ENCODE measurements at places on chromosomes 11 and 22.

GRCh38 chr22:44438056-44438455 is 60.0 kb downstream of the RTL6 start:
- no peak for DNase-seq

DNA sequence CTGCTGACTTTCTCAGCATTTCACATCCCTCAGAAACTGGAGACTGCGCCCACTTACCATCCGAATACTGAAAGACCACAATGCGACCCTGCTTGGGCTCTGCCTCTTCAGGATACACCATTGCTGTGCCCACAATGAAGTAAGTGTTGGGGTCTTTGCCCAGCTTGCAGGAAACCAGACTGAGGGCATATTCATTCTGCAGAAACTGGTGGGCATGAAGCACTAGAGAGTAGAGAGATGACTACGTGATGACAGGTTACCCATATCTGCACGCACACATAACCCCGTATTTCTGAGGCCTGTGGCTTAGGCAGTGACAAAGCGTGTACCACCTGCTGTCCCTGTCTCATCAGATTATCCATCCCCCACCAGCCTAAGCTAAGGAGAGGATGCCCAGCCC is 14.6 kb upstream of the VWCE start:
- no peak for DNase-seq

GRCh38 chr11:475941-476340 is 25.9 kb downstream of the PTDSS2 start:
- DNase-seq = no peak

DNA sequence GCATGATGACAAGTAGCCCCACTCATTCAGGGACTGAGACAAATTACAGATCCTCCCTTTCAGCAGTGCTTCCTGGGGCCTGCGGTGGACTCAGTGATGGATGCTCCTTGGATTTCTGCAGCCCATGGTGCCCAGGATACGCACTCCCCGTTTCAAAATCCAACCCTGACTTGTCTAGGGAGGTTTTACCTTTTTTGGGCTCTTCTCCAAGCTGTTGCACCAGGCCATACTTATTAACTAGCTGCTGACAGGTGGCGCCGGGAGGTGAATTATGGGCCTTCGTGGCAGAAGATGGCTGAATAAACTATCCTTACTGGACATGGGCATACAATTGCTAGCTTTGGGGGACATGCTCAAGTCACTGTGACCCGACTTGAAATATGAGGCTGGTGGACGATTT is 324.3 kb upstream of the SYN3 start:
- no peak for DNase-seq

GRCh38 chr11:6523253-6523652 is 26.2 kb downstream of the DNHD1 start:
- no peak for DNase-seq

DNA sequence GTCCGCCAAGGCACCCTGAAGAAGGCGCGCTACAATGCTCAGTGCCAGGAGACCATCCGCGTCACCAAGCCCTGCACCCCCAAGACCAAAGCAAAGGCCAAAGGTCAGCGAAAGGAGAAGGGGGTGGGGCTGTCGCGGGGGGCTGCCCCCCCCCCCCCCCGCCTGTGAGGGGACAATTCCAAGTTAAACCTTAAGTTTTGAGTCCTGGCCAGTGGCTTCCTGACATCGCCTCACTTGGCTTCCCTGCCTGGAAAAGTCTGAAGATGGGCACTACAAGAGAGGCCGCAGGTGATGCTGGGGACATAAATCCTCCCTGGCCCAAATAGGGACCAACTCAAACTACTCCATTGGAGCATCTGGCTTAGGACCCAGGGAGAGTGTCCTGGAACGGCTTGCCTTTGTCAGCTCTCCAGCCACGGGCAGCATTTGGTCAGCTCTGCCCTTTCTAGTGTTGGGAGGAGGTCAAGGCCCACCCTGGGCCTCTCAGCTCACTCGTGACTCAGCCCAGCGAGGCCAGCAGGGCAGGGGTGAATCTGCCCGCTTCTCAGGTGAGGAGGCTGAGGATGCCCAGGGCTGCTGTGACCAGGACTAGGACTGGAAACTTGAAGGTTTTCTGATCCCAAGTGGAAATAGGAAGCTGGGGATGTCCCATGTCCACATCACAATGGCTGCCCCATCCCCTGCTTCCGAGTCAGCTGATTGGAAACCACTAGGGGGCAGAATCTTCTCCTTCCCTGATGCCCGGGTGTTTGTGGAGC is 1.4 kb downstream of the MDK start:
- no peak for DNase-seq

GRCh38 chr11:381501-382072 is 12.3 kb downstream of the B4GALNT4 start:
- no peak for DNase-seq

DNA sequence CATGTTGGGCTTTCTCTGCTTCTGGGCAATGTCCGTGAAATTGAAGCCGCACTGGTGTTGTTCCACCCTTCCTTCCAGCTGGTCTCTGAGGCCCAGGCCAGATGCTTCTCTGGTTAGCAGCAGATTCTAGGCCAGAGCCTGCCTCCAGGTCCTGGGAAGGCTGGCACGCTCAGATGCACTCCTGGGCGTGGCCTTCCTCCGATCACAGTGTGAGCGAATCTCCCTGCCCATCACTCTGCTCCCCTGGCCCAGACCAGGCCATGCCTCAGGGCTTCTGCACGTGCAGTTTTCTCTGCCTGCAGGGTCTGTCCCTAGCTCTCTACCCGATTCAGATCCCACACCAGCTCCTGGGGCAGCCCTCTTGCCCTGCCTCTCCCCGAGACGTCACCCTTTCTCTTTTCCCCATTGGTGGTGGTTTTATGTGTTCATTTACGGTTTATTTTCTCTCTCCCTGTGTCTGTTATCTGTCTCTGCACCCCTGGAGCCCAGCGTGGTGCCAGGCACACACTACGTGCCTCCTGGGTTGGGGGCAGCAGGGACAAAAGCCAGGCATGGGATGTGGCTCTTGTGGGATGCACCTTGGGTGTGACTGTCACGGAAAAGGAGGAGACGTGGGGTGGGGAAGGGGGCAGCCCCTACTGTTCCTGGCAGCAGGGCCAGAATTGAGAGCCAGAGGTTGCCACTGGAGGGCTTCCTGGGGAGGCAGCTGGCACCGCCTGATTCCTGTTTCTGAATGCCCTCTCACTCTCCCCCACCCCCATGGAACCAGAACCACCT is 66.0 kb downstream of the KCNQ1 start:
- DNase-seq = no peak

- DNase-seq = peak; percentile 72
Measured at GRCh38 chr11:130314184-130314749, 450 bp downstream of the ZBTB44 start.

- no peak for DNase-seq
Measured at GRCh38 chr11:36033082-36033751, 89.4 kb downstream of the LDLRAD3 start.

- DNase-seq = no peak
Measured at GRCh38 chr11:43053638-43054412, 258.0 kb upstream of the API5 start.

GRCh38 chr11:28514391-28514790 is 406.2 kb downstream of the METTL15 start:
- DNase-seq = no peak

DNA sequence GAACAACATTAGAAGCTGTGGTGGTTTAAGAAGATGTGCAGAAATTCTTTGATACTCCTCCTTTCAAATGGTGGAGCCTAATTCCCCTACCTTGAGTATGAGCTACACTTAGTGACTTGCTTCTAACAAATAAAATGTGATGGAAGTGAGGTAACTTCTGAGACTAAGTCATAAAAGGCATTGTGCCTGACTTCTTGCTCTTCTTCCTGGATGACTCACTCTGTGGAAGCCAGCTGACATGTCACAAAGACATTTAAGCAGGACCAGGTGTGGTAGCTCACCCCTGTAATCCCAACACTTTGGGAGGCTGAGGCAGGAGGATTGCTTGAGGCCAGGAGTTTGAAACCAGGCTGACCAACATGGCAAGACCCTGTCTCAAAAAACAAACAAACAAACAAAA is 3.9 kb upstream of the PLA2G3 start:
- no peak for DNase-seq

GRCh38 chr11:64219354-64219684 is 6.7 kb downstream of the TRPT1 start:
- DNase-seq = no peak

DNA sequence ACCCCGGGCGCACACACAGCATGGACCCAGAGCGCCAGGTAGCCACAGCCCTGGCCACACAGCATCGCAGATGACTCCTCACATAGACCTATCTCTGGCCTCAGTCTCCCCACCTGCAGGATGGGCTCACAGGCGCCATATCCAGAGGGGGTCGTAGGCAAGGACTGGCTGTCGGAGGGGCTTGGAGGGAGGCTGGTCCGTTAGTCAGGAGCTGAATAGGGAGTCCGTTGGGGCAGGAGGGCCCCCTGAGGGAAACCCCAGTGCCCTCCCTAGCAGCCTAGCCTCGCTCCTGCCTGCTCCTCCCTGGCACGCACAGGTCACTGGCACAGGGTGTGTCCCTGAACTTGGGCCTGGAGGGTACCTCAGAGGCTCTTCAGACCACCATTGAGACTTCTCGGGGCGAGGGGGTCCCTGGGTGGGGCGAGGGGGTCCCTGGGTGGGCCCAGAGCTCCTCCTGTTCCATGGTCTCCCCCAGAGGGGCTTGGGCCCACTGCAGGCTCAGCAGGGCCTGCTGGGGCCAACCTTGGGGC is 2.0 kb downstream of the PLXNB2 start:
- DNase-seq = no peak

DNA sequence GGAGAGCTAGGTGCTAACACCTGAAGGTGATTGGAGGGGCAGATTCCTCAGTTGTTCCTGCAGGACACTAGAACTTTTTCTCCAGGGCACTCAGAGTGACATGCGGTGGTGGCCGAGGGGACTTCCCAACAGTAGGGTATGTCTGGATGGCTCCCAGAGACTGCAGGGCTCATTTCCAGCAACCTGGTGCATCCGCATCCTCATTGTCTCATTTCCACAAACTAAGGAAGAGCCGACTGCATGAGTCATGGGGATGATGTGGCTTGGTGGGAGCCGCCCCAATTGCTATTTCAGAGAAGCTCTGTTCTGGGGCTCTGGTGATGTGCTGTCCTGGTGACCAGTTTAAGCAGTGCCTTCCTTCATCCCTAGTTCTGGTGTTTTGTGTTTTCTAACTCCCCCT is 2.8 kb upstream of the ROBO4 start:
- DNase-seq = no peak

GRCh38 chr11:107590460-107591377 is at the start of gene ELMOD1:
Gene ELMOD1, plus strand, starts transcription at chr11:107591147. Its CDS starts 27,043 bp downstream, at chr11:107618190.
- DNase-seq = peak; percentile 32

DNA sequence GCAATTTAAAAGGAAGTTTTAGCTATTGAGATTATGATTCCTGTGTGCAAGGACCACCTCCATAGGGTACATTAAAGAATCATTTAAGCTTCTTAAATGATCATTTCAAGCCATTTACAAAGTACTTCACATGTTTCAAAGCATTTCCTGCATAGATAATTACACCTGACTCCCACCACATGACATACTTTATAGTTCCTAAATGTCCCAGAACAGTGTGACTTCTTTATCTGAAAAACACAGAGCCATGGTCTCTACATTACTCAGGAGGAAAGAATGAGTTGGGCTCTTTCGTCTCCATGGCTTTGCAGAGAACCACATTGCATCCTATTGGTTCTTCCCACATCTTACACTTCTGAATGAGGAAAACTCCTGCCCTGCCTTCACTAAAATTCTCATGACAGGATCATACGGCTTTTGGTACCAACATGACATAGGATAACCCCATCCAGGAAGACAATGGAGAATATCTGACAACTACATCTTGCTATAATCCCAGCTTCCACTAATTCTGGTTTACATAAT is 88.6 kb downstream of the ETS1 start:
- DNase-seq = no peak

DNA sequence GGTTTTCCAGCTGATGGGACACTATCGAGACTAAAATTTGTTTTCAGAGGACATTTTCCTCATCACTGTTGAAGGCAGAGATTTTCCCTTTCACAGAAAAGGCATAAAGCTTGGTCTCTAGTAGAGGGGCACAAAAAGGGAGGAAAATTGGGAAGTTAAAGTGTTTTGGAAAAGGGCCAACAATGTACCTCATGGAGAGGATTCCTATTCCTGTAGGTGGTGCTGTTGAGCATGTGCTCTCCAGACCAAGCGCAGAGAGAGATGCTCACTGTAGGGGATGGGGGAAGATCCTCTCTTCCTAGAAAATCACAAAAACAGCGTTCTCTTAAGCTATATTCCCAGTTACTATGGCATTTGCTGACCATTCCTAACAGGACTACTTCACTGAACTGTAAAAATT is 44.9 kb downstream of the OR4C46 start:
- no peak for DNase-seq

DNA sequence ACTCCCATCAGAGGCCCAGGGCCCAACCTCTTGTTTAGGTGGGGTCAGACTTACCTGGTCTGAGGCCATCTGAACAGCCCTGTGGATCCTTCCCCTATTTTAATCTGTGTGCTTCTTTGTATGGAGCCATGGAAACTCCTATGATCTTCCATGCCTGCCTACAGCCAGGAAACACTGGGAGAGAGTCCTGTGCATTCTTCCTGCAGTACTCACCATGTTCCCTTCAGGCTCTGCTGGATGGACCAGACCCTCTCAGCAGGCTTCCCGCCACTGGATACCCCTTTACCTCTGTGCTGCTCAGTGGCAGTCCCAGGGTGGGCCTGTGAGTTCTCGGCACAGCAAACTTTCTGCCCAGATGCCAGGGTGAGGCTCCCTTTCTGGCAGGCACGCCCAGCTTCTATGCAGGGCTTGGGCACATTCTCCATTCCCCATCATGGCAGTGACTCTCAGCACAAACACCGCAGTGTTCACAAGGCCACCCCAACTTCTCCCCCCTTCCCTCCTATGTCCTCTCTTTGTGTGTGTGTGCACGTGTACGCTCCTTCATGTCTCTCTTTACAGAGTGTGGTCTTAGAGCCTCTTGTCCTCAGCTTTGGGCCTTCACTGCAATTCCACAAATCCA is 34.8 kb downstream of the NEU3 start:
- DNase-seq = no peak

DNA sequence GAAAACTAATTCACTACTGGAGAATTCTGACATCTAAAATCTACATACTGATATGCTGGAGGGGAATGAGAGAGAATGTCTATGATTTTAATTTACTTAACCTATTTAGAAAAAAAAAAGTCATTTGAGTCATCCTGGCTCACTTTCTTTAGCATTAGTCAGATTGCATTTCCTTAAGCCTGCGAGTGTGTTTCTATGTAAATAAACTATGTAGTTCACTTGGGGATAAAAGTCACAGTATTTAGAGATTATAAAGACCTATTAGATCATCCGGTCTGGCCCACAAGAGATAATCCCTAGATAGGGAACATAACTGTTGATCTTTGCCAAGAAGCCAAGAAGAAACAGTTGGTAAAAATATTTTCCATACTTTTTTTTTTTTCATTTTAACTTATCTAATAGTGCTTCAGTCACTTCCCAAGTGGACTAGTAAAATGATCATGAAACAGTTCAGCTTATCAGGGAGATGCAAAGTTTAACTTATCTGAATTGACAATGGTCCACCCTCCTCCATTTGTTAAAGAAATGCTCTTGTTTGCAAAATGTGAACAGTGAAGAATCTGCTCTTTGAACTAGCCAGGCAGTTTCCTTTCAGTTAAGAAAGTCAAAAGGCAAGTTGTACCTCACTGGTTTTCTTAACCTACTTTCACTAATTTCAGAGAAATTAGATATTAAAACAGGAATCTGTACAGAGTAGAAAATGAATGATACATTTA is 21.2 kb upstream of the BLID start:
- DNase-seq = no peak

- no peak for DNase-seq
Measured at GRCh38 chr22:20271114-20271994, 3.2 kb upstream of the RTN4R start.
